Tibial nerve (tissue), 4 donors: ENCODE measurements at places on chromosomes 16 and 17. TPM values are rescaled to one million over a fixed set of nuclear protein-coding genes. Genes with fewer than 3 reads are reported as not detected.

ADAD2 gene
- total RNA-seq, result not detected

ENPP7 gene
- total RNA-seq, result not detected

- H3K4me1 ChIP-seq, result peaks cover 8% of the 10 kb centered on the region
- H3K27ac ChIP-seq, result no peak overlapping the region
- no peaks in the 10 kb centered on the region for H3K27me3 ChIP-seq
- no peak overlapping the region for H3K4me3 ChIP-seq
- no peaks in the 10 kb centered on the region for H3K36me3 ChIP-seq
Observed at GRCh38 chr17:21077281-21077680, 34.5 kb upstream of the USP22 start.

DNA sequence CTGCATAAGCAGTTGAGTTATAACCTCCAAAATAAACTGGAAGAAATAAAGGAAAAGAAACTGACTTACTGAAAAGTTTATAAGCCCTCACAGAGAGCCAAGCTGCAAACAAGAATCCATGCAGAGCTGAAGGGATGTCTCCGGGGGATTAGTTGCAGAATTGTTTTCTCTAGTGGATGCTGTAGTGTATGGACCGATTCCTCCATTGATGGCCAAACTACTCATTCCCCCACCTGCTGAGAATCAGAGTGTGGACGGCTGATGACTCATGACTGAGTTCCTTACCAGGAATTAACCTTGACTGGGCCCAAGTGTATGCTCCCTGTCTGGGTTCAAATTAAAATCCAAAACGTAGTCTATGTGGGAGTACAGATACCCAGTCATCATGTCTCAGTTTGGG, 93.9 kb upstream of the CDH8 start:
- H3K4me3 ChIP-seq, result no peak overlapping the region
- H3K27ac ChIP-seq, result no peak overlapping the region
- H3K4me1 ChIP-seq, result no peaks in the 10 kb centered on the region
- H3K27me3 ChIP-seq, result no peaks in the 10 kb centered on the region
- no peak for DNase-seq
- H3K36me3 ChIP-seq, result no peaks in the 10 kb centered on the region

DNA sequence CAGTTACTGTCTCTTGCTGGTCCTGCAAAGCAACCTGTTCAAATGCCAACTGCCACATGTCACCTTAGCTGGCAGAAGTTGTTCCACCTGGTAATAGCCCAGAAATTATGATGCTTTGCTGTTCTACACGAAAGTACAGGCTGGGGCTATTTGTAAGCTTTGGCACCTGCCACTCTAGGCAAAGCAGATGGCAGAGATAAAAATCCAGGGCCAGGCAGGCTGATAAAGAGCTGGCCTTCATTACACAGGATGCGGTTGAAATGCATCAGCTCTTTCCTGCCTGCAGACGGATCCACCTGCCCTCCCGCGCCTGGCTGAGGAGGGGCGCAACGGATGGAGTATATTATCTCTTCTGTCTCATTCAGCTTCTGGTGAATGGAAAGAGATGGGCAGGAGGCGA, 29.3 kb upstream of the KDM8 start:
- no peaks in the 10 kb centered on the region for H3K27me3 ChIP-seq
- DNase-seq, result no peak
- no peak overlapping the region for H3K4me3 ChIP-seq
- no peaks in the 10 kb centered on the region for H3K4me1 ChIP-seq
